ENCODE measurements at places on chromosomes 3 and 15.

GRCh38 chr3:123099331-123100192 lies 32.7 kb downstream of the PDIA5 start:
- no peak for DNase-seq

DNA sequence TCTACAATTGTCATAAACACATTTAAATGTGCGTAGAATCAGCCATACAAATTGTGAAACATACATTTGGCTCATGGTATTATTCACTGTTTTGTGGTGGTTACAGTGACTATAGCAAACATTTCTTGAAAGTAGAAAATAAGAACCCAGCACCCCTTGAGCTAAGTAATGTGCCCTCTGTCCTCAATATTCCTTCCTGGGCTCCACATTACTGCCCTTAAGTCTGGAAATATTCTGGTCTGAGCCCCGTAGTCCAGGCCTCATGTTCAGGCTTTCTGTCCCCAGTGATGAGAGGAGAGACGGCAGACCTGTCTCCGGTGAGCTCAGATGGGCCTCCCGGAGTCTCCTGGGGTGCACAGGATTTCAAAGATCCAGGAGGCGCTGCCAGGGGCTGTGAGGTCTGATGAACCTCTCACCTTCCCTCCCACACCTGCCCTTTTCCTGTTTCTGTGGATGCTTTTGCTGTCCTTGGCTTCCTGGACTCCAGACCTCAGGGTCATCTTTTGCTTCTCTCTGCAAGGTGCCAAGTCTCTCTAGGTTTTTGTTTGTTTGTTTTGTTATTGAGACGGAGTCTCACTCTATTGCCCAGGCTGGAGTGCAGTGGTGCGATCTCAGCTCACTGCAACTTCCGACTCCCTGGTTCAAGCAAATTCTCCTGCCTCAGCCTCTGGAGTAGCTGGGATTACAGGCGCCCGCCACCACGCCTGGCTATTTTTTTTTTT lies 8.8 kb upstream of the MUC20 start:
- no peak for DNase-seq

DNA sequence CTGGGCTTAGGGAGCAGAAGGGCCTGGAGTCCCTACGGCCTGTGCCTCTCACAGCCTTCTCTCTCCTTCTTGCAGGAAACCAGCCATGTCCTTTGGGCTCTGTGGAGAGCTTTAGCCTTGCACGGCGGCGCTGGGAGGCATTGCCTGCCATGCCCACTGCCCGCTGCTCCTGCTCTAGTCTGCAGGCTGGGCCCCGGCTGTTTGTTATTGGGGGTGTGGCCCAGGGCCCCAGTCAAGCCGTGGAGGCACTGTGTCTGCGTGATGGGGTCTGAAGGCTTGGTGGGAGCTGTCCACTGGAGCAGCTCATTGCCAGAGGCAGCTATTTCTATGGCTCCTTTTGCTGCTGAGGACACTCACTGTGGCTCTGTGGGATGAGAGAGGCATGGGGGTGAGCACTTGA lies 4.1 kb downstream of the KLHDC8B start:
- DNase-seq: no peak

GRCh38 chr3:149221783-149222517 lies at the start of gene CP:
TSS of gene CP (minus strand) at chr3:149221829. CDS start at chr3:149221792, 37 bp downstream.
- DNase-seq: peak; percentile 75

DNA sequence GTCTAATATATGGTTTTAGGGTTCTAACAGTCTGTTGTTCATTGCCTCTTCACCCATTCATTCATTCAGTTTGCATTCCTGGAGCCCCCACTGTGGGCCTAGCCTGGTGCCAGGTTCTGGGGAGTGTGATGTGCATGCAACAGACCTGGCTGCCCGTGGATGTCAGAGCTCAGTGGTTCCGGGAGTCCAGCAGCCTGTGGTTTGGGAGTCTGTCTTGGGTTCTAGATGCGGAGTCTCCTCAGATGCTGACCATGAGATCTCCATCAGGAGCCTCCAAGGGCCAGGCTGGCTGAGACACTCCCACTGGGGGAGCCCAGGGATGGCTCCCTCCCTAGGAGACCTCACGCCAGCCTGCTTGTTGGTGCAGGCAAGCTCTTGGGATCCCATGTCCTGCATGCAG lies 92.1 kb upstream of the SEC13 start:
- no peak for DNase-seq

Data from neural progenitor cell (in vitro differentiated cells).